ENCODE measurements at places on chromosomes 7 and 10.

DNA sequence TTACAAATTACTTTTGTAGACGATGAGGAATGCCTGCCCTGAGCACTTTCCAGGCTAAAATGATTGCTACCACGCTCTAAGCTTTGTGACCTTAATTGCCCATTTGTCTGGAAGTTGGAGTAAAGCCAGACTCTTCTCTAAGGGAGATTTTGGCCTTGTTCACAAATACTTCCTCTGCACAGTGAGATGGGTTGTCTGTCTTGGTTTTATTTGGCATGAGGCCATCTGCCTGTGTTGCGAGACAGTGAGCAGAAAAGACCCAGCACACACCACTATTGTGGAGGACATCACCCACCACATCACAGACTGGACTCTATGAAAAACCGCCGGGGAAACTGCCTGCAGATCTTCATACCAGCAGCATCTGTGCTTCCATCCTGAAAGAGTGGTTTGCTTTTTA lies 138.4 kb downstream of the BICC1 start:
- DNase-seq, result no peak

DNA sequence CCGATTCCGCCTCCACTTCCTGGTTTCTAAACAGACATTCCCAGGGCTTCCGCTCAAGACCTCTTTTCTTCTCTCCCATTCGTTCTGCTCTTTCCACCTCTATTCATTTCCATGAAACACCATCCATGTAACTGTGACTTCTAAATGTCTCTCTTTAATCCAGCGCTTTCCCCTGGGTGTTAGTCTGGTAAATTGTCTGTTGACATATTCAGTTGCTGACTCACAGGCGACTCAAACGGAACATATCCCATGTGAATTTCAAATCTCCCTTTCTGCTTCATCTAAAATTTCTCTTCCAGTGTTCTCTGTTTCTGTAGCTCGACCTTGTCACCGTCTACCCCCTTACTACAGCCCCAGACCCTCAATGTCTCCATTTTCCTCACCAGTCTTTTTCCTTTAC lies 119.1 kb downstream of the PFKFB3 start:
- DNase-seq, result no peak

- DNase-seq, result no peak
Measured at GRCh38 chr10:113539789-113540188, 13.1 kb upstream of the HABP2 start.

DNA sequence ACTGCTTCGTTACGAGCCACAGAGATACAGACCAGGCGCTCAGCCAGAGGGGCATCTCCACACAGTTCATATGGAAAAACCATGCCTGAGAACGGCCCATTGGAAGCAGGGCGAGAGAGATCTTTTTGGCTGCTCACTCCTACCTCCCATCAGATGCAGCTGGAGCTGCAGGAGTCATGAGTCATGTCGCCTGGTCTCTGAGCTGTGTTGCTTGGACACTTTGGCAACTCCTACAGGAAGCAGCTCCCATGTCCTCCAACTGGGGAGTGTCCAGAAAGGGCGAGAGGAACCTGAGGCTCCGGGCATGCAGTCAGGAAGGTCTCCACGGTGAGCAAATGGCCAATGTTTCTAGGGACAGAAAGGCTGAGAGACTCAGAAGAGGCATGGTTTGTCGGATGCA lies 24.9 kb downstream of the INSIG1 start:
- no peak for DNase-seq

DNA sequence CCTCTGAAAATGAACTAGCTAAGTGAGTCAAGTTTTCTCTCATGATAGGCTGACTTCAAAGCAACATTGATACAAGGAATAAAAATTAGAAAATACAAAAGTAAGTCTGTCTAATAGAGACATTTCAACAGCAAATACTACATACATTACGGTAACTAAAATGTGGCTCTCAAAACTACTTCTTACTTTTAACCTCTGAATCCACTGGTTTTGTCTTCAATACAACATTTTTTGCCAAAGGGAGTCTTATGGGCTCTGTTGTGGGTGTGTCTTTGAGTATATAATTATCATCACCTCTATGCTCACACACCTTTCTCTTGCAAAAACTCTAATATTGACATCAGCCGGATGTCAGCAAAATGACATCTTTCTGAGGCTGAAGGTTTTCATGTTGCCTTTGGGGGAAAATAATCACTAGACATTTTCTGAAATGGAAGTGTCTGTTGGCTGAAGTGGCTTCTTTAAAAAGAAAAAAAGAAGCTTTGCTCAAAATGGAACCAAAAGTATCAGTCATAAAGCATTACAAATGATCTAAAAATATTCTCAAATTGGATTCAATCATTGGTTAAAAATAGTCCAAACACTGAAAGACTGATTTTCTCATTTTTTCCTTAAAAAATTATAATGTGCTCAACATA lies 41.8 kb upstream of the FAM133B start:
- DNase-seq, result no peak

DNA sequence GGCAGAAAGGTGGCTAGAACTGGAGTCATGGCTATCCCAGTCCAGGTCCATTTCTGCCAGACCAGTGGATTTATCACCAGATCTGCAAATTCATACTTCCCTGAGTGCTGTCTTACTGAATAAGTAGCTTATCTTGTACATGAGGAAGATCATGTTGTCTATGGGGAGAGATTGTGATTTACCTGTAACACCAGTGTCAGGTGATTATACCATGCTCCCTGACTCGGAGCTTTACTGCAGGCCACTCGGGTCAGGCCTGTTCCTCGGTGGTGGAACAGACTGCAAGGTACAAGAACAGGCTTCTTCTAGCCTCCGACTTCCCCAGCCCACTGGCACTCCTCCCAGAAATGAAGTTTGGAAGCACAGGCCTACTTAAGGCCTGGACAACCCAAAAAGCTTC lies 42.6 kb upstream of the DLG5 start:
- DNase-seq, result no peak

- DNase-seq, result no peak
Measured at GRCh38 chr7:20280475-20281351, 50.0 kb upstream of the ITGB8 start.

- no peak for DNase-seq
Measured at GRCh38 chr10:95657250-95657649, 739 bp upstream of the ALDH18A1 start.

DNA sequence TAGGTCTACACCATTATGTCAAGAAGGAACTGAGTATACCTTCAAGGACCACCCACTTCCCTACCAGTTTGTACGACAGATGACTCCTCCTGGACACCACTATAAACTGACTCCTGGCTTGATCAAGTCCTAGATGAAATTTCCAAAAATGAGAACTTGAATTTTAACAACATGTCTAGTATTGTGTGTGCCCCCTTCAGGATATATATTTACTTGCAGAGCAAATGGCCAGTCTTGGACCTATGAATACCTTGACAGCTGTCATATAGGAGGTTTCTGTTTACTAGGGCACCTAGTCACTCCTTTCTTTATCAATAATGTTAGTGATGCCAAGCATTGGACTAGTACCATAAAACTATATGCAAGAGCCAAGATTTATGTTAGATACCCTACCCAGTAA lies 94.1 kb upstream of the TMEM26 start:
- no peak for DNase-seq

DNA sequence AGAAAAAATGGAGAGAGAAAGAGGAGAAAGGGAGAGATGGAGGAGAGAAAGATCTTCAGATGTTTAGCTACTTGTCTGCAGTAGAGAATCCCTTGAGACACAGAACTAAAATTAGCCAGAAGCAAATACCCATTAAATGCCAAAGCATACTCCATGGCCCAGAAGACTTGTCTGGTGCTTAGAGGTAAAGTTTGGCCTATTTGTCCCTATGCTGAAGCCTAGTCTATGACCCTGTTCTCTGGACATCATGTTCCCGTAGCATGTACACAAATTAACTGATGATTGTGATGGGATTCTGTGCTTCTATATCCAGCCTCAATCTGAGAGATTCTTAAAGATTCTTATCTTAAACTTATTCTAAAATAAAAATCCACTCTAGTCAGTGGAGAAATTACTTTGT lies 85.8 kb downstream of the NAMPT start:
- DNase-seq, result no peak

- no peak for DNase-seq
Measured at GRCh38 chr7:107594961-107595737, 15.1 kb downstream of the BCAP29 start.
